Esophagus squamous epithelium (tissue), 5 donors: ENCODE measurements at places on chromosomes 7 and 10.

GRCh38 chr10:86600296-86600695, 54.1 kb upstream of the OPN4 start:
- no peak for DNase-seq

DNA sequence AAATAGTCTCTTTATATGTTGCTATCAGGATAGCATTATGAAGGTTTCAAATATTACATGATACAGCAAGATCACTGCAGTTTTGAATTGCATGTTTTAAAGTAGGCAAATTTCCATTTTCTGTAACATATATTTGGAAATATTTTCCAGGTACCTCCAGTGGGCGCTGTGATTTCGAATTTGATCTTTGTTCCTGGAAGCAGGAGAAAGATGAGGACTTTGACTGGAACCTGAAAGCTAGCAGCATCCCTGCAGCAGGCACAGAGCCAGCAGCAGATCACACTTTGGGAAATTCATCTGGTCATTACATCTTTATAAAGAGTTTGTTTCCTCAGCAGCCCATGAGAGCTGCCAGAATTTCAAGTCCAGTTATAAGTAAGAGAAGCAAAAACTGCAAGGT, 299.0 kb downstream of the MALRD1 start:
- no peak for DNase-seq

- DNase-seq, result no peak
These were observed 19.8 kb downstream of the ERCC6 start for GRCh38 chr10:49518982-49519578.

DNA sequence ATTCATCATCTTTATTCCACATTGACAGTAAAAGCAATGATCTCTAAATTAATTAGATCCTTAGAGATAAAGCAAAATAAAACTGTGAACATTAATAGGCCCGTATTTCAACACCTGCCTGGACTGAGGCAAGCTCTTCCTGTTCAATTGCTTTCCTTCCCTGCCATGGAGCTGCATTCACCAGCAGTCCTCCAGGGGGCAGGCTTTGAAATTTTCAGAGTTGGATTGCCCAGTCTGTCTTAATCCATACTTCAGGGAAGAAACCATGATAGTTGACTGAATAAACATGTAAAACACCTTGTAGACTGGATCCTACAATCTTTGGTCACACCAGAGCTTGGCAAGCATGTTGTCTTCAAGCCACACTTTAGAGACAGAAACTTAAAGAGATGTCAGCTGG, 936.6 kb downstream of the NRG3 start:
- DNase-seq, result no peak

- DNase-seq, result no peak
These were observed 85.8 kb downstream of the PLXNA4 start for GRCh38 chr7:132490474-132490873.
